NCI-H187 (cell line): ENCODE measurements at places on chromosomes 7 and 10.

- DNase-seq: no peak
Observed at GRCh38 chr10:17109475-17110207, 20.0 kb downstream of the CUBN start.

- no peak for DNase-seq
Observed at GRCh38 chr10:131897297-131897899, 3.4 kb upstream of the PPP2R2D start.

- no peak for DNase-seq
Observed at GRCh38 chr10:10362800-10363199, 654.9 kb upstream of the CELF2 start.

GRCh38 chr10:69048103-69048502 lies 39.8 kb upstream of the SRGN start:
- no peak for DNase-seq

GRCh38 chr7:117839507-117839906 lies 33.7 kb downstream of the CTTNBP2 start:
- DNase-seq: no peak

DNA sequence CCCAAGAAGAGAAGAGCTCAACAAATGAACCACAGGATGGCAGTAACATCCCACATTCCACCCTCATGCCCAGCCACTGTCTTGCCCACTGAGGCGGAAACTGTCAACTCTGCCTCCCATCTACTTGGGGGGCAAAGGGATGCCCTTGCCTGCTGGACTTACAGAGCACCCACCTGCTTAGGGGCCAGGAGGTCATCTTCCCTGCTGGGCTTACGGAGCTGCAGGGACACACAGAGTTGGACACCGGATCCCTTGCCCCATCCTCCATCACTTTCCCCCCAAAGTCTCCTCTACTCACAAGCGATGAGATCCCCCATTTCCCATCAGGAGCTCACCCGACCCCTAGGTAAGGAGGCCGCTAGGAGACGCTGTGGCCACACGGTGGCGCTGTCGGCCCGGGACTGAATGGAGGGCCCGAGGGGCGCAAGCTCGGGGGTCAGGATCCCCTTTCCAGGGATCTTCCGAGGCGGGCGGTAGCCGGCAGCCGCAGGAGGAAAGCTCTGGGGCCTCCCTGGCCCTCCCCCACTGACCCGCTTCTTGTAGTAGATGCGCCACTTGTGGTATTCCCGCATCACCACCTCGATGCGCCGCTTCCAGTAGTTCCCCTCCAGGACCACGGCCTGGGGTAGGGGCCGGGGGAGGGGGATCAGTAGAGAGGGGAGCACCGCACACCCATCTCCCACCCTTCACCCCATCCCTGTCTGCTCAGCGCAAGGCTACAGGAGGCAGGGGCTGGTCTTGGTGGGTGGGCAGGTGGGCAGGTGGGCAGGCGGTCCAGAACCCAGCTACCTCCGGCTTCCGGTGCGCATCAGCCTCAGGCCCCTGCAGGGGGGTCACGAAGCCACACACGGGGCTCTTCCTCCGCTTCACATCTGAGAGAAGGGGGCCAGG lies 17.3 kb downstream of the MLXIPL start:
- peak; percentile 36 for DNase-seq

DNA sequence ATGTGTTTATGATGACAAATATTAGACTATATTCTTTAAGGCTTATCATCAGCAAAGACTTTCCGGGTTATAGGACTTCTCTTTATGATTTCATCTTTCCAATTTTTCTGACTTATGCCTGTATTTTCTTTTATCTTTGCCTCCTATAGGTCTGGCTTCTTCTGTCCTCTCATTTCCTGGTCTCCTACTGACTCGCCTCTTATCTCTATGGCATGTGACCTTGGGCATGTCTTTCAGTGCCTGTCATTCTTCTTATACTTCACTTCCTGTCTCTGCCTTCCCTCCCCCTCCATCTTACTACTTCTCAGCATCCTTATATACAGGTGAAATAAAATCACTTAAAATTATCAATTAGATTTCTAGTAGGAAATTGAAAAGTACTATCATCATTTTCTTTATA lies 42.2 kb downstream of the PCDH15 start:
- no peak for DNase-seq

DNA sequence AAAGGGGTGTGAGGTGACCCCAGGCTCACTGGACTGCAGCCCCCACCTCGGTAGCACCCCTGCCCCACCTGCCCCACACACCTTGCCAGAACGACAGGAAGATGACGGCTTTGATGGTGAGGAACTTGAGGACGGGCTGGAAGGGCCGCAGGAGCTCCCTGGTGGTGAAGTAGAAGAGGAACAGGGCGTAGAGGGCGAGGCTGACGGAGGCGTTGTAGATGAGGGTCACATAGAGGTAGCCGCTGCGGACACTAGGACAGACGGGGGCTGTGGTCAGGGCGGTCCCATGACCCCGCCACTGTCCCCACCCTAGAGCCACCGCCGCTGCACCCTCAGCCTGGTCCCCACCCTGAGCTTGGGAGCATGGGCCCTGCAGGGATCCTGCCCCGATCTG lies 7.6 kb downstream of the TMEM184A start:
- DNase-seq: no peak

GRCh38 chr10:70507966-70508365 lies 29.4 kb downstream of the PALD1 start:
- no peak for DNase-seq

DNA sequence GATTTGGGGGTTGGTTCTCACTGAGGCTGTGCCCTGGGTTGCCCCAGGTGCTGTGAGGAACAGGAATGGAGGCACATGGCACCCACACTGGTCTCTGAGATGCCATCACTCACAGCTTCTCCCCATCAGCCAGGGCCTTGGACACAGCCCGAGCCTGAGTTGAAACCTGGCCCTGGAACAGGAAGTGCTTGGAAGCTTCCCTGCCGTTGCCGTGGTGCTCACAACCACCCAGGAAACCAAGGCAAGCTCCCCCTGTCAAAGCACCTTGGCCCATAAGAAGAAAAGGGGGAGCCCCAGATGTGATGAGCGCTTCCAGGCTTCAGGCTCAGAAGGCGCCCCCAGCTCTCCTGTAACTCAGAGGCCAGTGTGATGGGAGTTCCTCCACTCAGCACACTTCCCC lies at the start of gene BTBD16:
TSS of gene BTBD16 (plus strand) at position 221 of the 400 bp plus-strand sequence. CDS start 3,786 bp downstream, outside the sequence.
- DNase-seq: no peak

DNA sequence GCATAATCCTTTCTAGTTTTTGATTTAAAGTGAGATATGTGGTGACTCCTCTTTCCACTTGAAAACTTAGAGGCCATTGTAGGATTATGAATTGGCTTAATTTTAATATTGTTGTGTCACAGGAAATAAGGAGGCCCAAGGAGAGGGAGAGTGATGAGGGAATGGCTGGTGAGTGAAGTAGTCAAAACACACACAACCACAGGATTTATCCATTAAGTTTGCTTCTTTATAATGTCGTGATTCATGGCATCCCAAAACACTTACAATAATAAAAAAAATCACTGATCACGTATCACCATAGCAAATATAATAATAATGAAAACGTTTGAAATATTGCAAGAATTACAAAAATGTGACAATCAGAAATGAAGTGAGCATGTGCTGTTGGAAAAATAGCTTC lies 1215.5 kb upstream of the LRRTM3 start:
- DNase-seq: no peak

DNA sequence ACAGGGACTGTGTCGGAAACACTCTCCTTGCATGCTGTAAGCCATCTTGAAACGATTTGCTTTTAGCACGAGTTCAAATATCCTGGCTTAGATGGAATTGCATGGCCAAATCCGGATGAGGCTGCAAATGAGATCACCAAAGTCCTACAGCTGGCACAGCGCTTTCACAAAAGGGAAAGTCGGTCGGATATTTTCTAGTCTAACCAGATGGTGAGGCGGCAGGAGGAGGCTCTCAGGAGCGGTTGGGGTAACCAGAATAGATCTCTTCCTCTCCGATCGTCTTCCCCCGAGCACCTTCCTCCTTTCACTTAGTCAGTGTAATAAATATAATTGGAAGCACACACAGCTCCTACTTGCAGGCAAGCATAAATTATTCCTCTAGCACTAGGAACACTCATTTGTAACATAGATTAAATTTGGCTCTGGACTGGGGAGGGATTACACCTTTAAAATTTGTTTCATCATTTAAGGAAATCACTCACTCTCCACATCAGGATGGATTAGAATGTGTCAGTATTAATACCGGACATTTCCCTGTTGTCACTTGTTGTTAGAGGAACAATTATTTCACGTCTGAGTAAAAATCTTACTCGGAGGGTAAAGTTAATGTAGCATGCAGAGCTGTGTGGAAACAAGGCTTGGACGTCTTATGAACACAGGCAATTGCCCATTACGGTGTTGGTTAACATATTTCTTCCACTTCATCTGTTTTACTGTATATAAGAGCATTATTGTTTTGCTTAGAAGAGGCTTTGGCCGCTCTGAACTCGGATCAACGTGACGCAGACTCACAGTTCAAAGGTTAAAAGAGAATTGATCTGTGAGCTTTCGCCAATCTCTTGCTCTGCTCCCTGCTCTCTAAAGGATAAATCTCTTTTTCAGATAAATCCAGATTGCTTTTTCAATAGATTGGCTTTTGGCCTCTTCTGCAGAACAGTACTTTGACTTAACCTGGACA lies 857.9 kb downstream of the TYW1 start:
- no peak for DNase-seq

- no peak for DNase-seq
Observed at GRCh38 chr7:102063690-102064180, 222.9 kb upstream of the SH2B2 start.

DNA sequence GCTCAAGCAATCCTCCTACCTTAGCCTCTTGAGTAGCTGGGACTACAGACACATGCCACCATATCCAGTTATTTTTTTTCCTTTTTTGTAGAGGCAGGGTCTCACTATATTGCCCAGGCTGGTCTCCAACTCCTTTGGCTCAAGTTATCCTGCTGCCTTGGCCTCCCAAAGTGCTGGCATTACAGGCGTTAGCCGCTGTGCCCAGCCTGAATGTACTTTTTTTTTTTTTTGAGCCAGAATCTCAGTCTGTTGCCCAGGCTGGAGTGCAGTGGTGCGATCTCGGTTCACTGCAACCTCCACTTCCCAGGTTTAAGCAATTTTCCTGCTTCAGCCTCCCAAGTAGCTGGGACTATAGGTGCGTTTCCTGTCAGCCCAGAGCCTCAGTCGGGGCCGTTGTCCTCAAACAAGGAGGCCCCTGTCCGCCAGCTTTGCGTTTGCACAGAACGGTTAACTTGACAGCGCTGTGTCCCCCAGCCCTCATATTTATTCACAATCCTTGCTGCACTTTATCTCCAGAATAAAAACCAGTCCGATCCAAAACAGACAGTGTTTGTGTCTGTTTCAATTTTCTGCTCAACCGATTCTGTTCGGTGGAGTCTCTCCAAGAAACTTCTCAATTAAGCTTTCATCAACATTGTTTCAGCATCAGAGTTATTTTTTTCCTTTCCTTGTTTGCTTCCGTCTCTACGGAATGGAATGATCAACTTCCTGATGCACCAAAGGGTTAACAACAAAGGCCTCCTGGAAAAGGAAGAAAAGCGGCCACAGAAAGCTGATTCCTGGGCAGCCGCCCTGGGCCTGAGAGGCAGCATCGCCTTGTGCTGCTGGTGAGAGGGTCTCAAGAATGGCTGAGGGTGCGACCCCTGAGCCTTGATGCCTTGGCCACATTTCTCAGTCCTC lies 64.5 kb downstream of the PDIA4 start:
- no peak for DNase-seq

- no peak for DNase-seq
Observed at GRCh38 chr10:61463035-61463909, 10.1 kb upstream of the TMEM26 start.

GRCh38 chr10:98101366-98101765 lies 33.1 kb upstream of the R3HCC1L start:
- no peak for DNase-seq

- DNase-seq: no peak
Observed at GRCh38 chr10:83691791-83692596, 447.3 kb upstream of the GHITM start.

DNA sequence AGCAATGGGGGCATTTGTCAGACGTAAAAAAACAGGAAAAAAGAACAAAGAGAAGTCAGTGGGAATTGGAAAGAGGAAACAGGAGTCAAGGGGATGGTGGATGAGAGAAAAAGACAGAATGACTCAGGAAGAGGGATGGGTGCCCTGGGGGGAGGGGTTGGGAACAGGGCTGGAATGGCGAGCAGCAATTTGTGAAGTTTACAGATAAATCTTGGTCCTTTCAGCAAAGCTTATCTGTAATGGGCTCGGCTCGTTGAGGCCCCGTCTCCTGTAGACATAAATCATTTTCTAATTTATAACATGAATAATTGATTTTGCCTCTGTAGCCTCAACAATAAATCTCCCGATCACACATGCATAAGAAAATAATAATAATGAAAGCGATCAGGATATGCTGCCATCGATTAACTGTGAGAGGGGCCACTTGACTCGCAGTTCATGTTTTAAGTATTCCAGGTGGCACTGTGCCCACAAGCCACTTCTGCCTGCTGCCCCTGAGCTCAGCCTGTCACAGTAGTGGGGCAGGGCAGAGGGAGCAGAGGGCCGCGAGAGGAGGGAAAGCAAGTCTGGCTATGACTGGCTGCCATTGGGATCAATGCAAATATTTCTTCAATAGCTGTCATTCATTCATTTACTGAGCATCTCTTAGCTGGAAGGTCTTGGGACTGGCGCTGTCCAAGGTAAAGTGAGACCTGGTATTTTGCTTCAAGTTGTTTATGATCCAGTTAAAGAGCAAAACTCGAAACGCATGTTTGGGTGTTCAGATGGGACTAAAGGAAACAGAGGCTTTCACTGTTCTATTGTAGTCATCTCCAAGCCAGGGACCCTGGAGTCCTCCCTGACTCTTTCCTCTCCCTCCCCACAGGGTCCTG lies 47.4 kb upstream of the R3HCC1L start:
- DNase-seq: no peak

GRCh38 chr10:61830072-61830845 lies 71.2 kb upstream of the ARID5B start:
- no peak for DNase-seq
